NCI-H1092 (cell line): ENCODE measurements at places on chromosomes 16 and 17.

- DNase-seq = no peak
Measured at GRCh38 chr16:80804526-80805383, at the start of gene CDYL2. CDYL2 (minus strand) TSS chr16:80804598; CDS start chr16:80804173, 425 bp downstream.

GRCh38 chr16:27321013-27321915 is 7.5 kb downstream of the IL4R start:
- DNase-seq = no peak

- DNase-seq = no peak
Measured at GRCh38 chr17:30074730-30075129, 41.9 kb upstream of the NSRP1 start.

DNA sequence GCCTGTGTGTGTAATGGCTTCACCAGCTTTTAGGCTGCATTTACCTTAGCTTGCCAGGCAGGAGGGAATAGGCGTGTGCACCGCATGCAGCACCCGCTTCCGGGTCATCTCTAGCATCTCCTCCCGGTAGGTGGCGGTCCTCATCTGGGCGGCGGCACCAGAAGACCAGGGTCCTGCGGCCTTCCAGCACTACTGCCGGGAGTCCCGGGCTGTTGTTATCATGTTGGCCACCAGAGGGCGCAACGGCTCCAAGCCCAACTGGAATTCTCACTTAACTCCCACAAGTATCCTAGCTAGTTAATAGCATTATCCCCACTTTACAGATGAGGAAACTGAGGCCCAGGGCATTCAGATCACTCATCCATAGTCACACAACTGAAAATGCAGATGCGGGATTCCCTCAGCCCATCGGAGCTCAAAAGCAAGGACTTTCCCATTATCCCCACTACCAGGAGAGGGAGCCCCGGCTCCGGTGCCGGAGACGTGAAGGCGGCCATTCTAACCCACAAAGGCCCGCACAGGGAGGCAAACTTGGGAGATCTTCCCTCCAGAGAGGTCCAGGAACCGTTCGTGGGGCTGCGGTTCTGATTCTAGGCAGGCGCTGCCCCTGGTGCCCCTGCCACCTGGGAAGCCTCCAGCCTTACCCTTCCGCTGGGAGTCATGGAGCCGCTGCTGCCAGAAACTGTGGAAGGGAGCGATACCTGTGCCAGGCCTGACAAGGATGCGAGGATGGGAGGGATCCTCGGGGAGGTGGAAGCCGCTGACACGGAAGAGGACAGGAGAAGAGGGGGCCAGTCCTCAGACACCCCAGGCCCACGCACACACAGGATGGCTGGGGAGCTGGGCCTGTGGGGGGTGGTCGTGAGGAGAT is 23.9 kb downstream of the LGALS9 start:
- peak; percentile 36 for DNase-seq

DNA sequence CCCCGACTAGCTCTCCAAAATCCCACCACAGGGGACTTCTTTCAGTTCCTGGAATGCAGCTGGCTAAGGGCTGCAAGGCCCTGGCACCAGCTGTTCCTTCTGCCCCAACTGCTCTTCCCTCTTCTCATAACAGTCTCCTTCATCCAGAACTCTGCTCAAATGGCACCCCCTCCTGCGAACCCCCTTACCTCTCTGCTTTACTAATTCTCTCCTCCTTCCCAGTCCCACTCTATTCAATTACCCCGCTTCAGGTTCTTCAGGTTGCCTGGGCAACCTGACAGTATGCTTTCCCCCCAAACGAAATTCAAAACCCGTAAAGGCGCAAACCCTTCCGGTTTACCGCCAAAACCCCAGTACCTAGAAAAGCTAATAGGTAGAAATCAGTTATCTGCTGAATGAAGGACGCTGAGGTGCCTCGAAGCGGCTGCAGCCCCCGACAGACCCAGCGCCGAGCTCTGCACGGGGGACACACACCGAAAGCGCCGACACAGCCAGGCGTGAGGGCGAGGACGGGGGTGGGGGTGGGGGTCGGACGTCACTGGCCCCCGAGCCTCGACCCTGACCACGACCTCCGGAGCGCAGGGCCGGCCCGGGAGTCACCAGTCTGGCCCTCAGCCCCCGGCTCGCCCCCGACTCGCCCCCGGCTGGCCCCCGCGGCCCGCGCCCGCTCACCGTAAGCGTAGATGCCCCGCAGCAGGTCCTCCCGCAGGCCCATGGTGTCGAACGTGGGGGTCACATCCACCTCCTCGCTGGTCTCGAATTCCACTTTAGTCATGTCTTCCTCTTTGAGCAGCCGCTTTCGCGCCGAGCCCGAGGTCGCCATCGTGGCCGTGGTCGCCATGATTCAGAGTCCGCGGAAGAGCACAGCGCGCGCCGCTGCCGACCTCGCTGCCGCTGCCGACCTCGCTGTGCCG is 550 bp downstream of the EIF4A3 start:
- peak; percentile 17 for DNase-seq

- DNase-seq = no peak
Measured at GRCh38 chr16:89268987-89269735, 51.7 kb downstream of the ZNF778 start.
